Fibroblast of mammary gland (primary cell): ENCODE measurements at places on chromosomes 3 and 15.
A peak's percentile ranks its signal among the peaks of the same experiment; 100 is the strongest.

GRCh38 chr3:160099834-160100233, 111.2 kb downstream of the IL12A start:
- no peak for DNase-seq

GRCh38 chr3:1355691-1356090, 262.9 kb downstream of the CNTN6 start:
- no peak for DNase-seq

DNA sequence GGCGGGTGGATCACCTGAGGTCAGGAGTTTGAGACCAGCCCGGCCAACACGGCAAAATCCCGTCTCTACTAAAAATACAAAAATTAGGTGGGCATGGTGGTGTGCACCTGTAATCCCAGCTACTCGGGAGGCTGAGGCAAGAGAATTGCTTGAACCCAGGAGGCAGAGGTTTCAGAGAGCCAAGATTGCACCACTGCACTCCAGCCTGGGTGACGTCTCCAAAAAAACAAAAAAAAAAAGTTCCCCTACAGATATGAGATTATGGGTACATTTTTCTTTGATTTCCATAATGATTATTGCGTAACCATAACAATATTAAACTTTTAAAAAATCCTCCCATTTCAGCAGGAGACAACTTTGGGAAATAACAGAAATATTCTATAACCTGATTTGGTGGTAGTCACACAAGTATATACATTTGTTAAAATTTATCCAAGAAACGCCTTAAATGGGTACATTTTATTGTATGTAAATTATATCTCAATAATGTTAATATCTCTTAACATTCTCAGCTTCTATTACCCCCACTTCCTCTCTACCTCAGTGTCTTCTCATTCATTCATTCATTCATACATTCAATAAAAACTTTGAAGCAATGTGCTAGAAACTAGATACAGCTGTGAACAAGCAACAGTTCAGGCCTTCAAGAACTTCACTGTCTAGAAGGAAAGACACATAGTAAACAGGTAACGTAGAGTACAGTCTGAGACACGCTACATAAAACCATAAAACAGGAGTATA, 6.6 kb downstream of the UBR1 start:
- no peak for DNase-seq

GRCh38 chr3:45526441-45526840, 68.1 kb upstream of the LIMD1 start:
- DNase-seq: no peak

- no peak for DNase-seq
These were observed 504.0 kb downstream of the SHQ1 start for GRCh38 chr3:72344236-72344635.

- no peak for DNase-seq
These were observed 218.6 kb upstream of the LRRFIP2 start for GRCh38 chr3:37392957-37393356.

- peak; percentile 56 for DNase-seq
These were observed 720 bp upstream of the TNIK start for GRCh38 chr3:171460725-171461524.

- peak; percentile 79 for DNase-seq
These were observed 25.6 kb upstream of the GPR171 start for GRCh38 chr3:151228666-151229040.

GRCh38 chr15:57640930-57641682, 49.4 kb downstream of the MYZAP start:
- peak; percentile 43 for DNase-seq

GRCh38 chr15:77988347-77989295, 88.9 kb downstream of the TBC1D2B start:
- no peak for DNase-seq

- no peak for DNase-seq
These were observed 1.9 kb downstream of the ATP1B3 start for GRCh38 chr3:141878326-141878725.

- DNase-seq: peak; percentile 59
These were observed 199.6 kb upstream of the SEMA6D start for GRCh38 chr15:47517737-47518136.

- DNase-seq: no peak
These were observed 273.6 kb upstream of the PROK2 start for GRCh38 chr3:72058493-72059081.

GRCh38 chr3:67384016-67384415, 270.4 kb downstream of the SUCLG2 start:
- no peak for DNase-seq

DNA sequence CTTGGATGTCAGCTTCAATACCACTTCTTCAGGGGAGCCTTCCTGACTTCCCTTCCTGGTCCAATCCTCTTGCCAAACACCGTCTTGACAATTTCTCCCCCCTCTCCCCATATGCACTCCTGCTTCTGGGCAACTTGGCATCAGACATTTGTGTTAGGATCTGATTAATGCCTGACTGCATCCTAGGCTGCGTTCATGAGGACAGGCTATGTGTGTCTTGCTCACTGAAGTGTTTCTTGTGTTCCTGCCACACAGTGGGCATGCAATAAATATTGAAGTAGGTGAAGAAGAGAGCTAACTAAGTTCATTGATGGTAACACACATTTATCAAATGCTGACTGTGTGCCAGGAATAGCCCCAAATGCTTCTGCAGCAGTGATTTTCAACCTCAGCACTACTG, 36.4 kb upstream of the WNT5A start:
- DNase-seq: no peak

GRCh38 chr3:108283006-108283405, 13.3 kb upstream of the HHLA2 start:
- no peak for DNase-seq
